ENCODE measurements at places on chromosomes 16 and 17.

- DNase-seq = no peak
These were observed 49.2 kb downstream of the METRNL start for GRCh38 chr17:83128306-83129240.

DNA sequence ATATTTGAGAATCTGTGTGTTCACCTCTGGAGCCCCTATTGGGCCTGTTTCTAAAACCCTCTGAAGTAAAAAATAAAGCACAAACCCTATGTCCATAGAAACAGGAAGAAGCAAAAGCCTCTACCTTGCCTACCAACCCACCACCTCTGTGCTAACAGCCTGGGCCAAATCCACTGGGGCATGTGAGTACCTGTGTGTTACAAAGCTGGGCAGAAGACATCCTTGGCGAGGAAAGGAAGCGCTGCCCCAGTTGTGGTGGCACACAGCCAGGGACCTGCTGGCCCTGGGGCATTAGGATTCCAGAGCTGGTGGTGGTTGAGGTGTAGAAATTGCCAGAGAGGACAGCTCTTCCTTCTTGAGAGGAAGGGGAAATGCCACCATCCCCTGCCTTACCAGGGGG is 30.0 kb downstream of the MYO18A start:
- no peak for DNase-seq

DNA sequence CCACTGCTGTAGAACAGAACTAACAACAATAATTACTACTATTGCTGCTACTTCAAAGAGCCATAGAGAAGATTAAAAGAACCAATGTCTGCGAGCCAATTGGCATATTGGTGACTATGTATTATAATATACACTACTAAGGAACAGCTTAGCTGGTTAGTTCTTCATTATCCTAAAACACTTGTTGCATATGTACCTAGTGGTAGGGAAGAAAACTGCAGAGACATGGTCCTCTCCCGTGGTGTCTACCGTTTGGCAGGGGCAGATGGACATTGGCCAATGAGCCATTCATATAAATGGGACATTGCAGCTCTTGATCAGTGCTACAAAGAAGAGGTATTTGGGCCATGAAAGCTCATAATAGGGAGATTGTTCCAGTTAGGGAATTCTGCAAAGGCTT is 46.4 kb upstream of the CLEC3A start:
- no peak for DNase-seq

DNA sequence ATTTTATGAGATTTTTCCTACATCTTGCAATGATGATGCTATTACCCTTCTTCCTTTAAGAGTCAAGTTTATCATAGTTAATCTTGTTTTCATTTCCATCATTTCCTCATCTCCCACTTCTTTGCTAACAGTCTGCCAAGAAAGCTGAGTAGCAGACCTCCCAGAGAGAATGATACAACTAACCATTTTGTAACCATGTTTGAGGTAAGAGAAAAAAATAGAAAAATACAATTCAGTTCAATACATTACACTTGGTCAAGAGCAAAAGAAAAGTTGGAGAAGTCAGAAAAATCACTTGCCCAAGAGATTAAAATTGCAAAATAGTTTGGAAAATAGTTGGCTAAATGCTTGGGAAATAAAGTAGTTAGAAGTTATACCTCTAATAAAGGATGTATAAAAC is 154.4 kb downstream of the ABCA8 start:
- DNase-seq = no peak

DNA sequence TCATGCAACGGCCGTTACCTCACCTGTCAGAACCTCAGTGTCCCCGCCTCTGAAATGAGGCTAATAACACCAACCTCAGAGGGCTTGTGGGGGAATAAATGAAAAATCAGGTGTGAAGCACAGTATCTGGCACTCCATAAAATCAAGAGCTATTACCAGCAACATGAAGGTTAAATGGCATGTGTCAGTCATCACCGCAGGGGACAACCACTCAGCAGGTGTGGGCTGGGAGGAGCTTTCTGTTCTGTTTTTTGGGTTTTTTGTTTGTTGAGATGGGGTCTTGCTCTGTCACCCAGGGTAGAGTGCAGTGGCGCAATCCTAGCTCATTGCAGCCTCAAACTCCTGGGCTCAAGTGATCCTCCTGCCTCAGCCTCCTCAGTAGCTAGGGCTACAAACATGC is 16.8 kb upstream of the KRT19 start:
- no peak for DNase-seq

All from activated T-helper 1 cell treated with Interleukin-2 at 50 U/mL for 16 hours (primary cell).